Osteoblast (primary cell): ENCODE measurements at places on chromosomes 13 and 19. TPM values are rescaled to one million over a fixed set of nuclear protein-coding genes. Genes with fewer than 3 reads are reported as not detected.

DNA sequence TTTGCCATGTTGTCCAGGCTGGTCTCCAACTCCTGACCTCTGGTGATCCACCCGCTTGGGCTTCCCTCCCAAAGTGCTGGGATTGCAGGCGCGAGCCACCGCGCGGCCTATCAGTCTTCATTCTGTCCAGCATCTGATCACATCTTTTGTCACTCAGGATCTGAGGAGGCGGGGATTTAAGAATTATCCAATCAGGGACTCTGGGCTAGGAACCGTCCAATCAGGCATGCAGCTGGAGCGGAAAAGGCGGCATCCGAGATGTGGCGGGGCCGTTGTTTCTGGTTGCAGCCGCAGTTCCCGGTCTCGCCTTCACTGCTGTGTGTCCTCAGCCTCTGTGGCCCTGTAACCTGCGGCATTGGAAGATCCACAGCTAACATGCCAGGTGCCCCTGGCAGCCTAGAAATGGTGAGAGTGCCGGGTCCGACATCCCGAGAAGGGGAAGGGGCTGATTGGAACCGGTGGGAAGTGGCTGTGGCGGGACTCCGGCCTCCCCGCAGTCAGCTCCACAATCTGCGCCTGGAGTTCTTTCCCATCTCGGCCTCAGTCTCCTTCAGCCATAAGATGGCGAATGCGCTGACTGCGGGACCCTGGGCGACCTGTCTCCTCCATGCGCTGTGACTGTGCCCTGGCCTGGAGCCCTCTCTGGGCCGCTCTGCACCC lies at the start of gene ZNF729:
Gene ZNF729, plus strand, starts transcription at position 291 of the 660 bp plus-strand sequence. Its CDS starts 85 bp downstream, at position 376.
- H3K4me3 ChIP-seq = no peak within 1 kb of the TSS
- no peaks in the 10 kb centered on the region for H3K36me3 ChIP-seq
- no peaks in the 10 kb centered on the region for H3K27me3 ChIP-seq
- no peak within 1 kb of the TSS for H3K27ac ChIP-seq

DNA sequence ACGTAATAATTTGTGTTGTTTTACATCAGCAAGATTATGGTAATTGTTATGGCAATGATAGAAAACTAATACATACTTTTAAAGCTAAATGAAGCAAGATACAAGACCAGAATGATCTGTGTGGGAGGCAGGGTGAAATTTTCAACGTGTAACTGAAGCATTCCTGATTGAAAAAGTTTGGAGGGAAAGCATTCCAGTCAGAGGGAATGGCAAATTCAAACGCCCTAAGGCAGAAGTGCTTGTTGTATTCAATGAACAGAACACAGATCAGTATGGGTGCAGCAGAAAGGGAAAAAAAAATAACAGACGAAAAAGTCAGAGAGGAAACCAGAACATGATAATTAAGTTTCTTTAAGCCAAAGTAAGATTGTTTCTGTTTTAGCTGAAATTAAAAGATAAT lies 928.5 kb upstream of the SLITRK1 start:
- H3K27ac ChIP-seq = no peak overlapping the region
- H3K4me1 ChIP-seq = no peaks in the 10 kb centered on the region
- no peaks in the 10 kb centered on the region for H3K36me3 ChIP-seq

DNA sequence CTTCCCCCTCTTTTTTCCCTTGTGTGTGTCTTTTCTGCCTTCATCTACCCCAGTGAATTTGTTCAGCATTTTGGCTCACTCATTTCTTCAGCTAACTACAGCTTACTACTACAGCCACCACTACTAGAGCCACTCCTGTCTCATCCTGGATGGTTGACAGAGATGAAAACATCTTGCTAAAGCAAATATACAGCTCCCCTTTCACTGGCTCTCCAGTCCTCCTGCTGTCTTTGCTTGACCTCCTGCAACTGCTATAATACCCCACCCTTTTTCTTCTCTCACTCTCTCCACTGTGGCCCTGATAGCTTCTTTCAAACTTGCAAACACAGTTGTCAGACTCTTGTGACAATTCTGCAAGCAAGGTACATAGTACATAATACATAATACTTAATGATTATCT lies 523.6 kb downstream of the DCT start:
- no peak overlapping the region for H3K27ac ChIP-seq
- no peaks in the 10 kb centered on the region for H3K4me1 ChIP-seq
- H3K36me3 ChIP-seq = no peaks in the 10 kb centered on the region
- H3K4me3 ChIP-seq = no peak overlapping the region
- H3K27me3 ChIP-seq = no peaks in the 10 kb centered on the region

- peaks cover 11% of the 10 kb centered on the region for H3K4me1 ChIP-seq
- peak; percentile 93 for DNase-seq
- no peak overlapping the region for H3K27ac ChIP-seq
- H3K36me3 ChIP-seq = no peaks in the 10 kb centered on the region
These were observed 288.7 kb downstream of the FOXO1 start for GRCh38 chr13:40377783-40378182.

DNA sequence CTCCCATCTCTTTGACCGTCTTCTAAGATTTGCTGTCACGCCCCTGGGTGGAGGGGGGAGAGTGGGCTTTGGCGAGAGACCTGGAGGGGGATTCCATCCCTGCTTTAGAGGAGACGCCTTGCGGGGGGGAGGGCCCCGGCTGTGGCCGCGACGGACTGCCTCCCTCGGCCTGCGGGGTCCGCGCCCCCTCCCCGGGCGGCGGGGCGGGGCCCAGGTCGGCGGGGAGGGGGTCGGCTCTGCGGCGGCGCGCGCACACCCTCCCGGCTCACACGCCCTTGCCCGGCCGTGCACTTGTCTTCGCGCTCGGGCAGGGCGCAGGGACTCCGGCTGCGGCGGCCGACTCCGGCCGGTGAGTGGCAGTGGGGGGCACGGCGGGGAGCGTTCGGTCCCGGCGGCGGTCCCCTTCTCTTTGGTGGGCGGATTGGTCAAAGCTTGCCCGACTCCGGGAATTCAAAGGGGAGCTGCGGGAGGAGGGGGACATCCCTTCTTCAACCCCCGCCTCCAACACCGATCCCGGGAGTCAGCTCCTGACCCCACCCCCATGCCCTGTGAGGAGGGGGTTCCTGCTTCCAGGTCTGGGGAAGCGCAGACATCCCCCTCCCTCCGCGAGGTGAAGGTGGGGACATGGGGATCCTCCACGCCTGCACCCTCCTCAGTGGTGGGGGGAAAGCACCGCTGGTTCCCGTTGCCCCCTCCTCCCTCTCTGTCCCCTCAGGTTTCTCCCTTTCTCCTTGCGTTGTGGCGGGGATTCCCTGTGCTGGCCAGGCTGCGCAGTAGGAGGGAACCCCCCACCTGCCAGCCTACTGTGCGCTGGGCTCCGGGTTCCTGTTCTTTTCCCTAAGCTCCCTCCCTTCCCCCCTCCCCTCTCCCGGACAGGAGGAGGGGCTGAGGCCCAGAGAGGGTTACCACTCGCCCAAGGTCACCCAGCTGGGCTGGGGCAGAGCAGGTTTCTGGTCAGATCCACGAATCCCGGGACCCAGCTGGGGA lies 14.6 kb upstream of the KCNN1 start:
- no peaks in the 10 kb centered on the region for H3K36me3 ChIP-seq
- H3K4me1 ChIP-seq = peaks cover 2% of the 10 kb centered on the region
- no peak overlapping the region for H3K27ac ChIP-seq

- no peak within 1 kb of the TSS for H3K27ac ChIP-seq
- H3K4me1 ChIP-seq = peaks cover 10% of the 10 kb centered on the region
- H3K4me3 ChIP-seq = no peak within 1 kb of the TSS
- H3K27me3 ChIP-seq = peaks cover 32% of the 10 kb centered on the region
- no peak for DNase-seq
These were observed at the start of gene ATP12A for GRCh38 chr13:24680258-24680920. Gene ATP12A, plus strand, starts transcription at chr13:24680408. Its CDS starts 336 bp downstream, at chr13:24680744.

- peaks cover 9% of the 10 kb centered on the region for H3K4me1 ChIP-seq
- no peak for DNase-seq
- no peak overlapping the region for H3K27ac ChIP-seq
- no peaks in the 10 kb centered on the region for H3K27me3 ChIP-seq
- H3K4me3 ChIP-seq = peak overlapping the region; percentile 12
- no peaks in the 10 kb centered on the region for H3K36me3 ChIP-seq
These were observed 208.0 kb downstream of the LHFPL6 start for GRCh38 chr13:39394796-39395678.

DNA sequence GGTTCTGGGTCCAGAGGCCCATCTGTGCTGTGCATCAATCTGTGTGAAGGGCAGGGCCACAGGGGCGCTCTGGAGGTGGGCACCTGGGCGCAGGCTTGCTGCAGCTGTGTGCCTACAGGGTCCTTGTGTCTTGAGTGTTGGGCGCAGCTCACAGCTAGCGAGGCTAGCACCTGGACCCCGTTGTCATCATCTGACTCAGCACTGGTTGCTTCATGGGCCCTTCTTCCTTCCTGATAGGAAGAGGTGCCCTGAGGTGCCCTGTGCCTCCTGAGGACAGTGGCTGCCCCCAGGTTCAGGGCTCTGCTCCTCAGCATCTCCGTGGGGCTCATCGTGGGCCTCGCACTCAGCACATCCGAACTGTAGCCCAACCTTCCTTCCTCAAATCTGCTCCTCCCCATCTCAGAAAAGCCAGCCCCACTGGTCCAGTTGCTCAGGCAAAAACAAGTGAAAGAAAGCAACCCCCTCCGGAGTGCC lies 54.8 kb downstream of the GATAD2A start:
- peaks cover 7% of the 10 kb centered on the region for H3K36me3 ChIP-seq
- peak overlapping the region; percentile 91 for H3K27ac ChIP-seq
- H3K27me3 ChIP-seq = no peaks in the 10 kb centered on the region
- peak; percentile 54 for DNase-seq

GRCh38 chr19:32339988-32340874 lies 5.2 kb upstream of the ZNF507 start:
- H3K27ac ChIP-seq = no peak overlapping the region
- H3K4me3 ChIP-seq = no peak overlapping the region
- no peaks in the 10 kb centered on the region for H3K27me3 ChIP-seq
- no peaks in the 10 kb centered on the region for H3K4me1 ChIP-seq
- no peaks in the 10 kb centered on the region for H3K36me3 ChIP-seq

DNA sequence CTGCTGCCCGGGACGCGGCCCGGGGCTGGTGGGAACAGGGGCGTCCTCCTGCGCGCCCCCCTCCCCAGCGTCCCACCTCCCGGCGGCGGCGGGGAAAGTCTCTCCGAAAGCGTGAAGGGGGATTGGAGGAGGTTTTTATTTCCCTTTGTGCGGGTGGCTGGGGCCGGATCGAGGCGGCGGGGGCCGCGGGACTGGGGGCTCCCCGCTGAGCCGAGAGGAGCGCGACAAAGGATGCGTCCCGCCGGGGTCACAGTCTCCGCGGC lies 132 bp downstream of the SHD start:
- peaks cover 32% of the 10 kb centered on the region for H3K27me3 ChIP-seq
- H3K36me3 ChIP-seq = no peaks in the 10 kb centered on the region
- H3K4me3 ChIP-seq = no peak overlapping the region
- no peaks in the 10 kb centered on the region for H3K4me1 ChIP-seq

DNA sequence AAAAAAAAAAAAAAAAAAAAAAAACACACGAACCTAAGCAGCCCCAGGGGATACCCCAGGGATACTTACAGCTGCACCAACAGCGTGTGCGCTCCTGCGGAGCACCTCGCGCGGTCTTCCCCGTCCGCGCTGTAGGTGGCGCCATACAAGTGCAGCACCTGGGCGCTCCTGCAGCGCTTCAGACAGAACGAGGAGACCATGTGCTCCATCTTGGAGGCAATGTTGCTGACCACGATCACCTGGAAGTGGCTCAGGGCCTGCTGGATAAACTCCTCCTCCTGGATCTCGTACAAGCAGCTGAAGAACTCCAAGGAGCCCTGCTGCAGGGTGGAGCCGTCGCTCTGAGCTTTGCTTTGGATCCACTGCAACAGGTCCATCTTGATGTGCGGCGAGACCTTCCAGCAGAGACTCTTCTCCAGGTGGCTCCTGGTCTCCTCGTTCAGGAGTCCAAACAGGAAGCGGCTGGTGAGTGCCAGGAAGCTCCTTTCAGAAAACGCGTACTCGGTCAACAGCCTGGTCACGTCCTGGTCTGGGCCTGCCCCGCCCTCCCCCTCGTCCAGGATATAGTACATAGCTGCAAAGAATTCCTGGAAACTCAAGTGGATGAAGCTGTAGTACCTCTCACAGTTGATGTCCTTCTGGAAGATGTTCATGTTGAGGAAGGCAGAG lies 14.5 kb downstream of the NLRP12 start:
- no peaks in the 10 kb centered on the region for H3K36me3 ChIP-seq
- no peaks in the 10 kb centered on the region for H3K27me3 ChIP-seq
- no peak for DNase-seq
- H3K4me3 ChIP-seq = no peak overlapping the region
- no peak overlapping the region for H3K27ac ChIP-seq

GRCh38 chr13:113207890-113208420 lies 514 bp downstream of the PCID2 start:
- DNase-seq = peak; percentile 85
- H3K36me3 ChIP-seq = peaks cover 5% of the 10 kb centered on the region
- H3K27ac ChIP-seq = peak overlapping the region; percentile 91
- peaks cover 36% of the 10 kb centered on the region for H3K4me1 ChIP-seq
- H3K4me3 ChIP-seq = peak overlapping the region; percentile 94

TJP3 gene
- not detected in 2 replicates for total RNA-seq

ANKLE1 gene
- total RNA-seq = not detected in 2 replicates

RNF17 gene
- total RNA-seq = under 0.01 TPM in 1 of 2 replicates, not detected in the other

GNG7 gene
- 0.29 and 0.72 TPM in 2 replicates for total RNA-seq

PIBF1 gene
- total RNA-seq = 16.5 and 19.9 TPM in 2 replicates
